ENCODE measurements at places on chromosomes 12 and 14.

- peak; percentile 59 for DNase-seq
These were observed 52.2 kb upstream of the SRP54 start for GRCh38 chr14:34930591-34931091.

GRCh38 chr12:26172539-26172938 lies 22.8 kb upstream of the SSPN start:
- DNase-seq = no peak

DNA sequence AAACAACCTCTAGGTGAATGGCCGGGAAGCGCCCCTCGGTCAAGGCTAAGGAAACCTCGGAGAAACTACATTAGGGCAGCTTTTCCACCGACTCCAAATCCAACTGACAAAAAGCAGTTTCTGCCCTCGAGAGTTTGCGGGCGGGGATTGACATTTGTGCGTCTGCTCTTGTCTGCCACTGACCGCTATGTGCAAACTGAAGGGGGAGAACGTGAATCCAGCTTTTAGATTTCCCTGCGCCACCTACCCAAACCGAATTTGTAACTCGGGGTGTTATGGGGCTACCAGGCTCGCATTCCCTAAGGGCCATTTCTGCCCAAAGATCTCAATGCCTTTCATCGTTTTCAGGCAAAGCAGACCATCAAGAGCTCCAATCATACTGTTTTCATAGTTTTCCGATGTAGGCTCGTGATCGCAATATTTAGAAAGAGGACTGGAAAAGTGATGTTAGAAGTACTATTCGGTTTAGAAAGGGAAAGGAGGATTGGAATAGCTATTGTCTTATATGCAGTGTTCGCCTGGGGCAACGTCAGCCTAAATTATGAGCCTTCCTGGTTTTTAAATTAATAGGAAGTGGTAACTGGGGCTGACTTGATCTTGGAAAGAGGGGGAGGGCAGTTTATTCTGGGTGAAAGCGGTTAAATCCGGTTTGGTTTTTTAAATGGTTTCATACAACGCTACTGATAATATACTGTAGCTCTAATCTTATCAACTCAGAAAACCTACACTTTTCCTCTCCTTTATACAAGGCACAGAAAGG lies 45.4 kb downstream of the BCAT1 start:
- peak; percentile 53 for DNase-seq

DNA sequence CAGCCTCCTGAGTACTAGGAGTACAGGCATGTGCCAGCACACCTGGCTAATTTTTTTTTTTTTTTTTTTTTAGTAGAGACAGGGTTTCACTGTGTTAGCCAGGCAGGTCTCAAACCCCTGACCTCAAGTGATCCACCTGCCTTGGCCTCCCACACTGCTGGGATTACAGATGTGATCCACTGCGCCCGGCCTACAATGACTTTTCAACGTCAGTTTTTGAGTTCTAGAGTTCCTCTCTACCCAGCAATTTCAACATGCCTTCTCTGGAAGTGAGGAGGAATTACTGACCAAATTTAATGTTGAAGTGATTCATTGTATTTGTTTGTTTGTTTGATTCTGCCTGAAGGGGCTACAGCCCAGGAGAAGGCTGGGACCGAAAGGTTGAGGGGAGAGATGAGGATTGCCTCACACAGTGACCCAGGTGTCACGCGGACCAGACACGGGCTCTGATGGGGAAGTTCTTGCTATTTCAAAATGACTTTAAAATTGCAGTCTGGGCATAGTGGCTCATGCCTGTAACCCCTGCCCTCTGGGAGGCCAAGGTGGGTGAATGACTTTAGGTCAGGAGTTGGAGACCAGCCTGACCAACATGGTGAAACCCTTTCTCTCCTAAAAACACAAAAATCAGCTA lies 8.6 kb upstream of the DENR start:
- no peak for DNase-seq

- DNase-seq = peak; percentile 25
These were observed 89.8 kb downstream of the ZFP36L1 start for GRCh38 chr14:68703093-68703492.

GRCh38 chr12:7072554-7072953 lies 12.0 kb downstream of the C1S start:
- DNase-seq = no peak

DNA sequence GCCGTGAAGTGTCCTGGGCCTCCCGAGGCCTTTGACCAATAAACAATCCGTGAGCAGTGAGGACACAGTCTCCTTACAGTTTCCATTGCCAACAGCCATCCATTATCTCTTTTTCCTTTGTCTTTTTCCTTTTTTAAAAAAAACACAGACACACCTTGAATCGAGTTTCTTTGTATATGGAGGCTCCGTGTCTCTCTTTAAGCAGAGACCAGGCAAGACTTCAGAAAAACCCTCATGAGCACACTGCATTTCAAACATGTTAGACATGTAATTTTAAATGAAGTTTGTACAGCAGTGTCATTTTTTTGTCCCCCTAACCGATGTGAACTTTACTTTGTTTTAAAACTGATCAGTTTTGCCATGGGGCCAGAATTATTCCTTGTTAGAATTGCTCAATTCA lies 111.1 kb downstream of the SPTSSA start:
- DNase-seq = no peak

DNA sequence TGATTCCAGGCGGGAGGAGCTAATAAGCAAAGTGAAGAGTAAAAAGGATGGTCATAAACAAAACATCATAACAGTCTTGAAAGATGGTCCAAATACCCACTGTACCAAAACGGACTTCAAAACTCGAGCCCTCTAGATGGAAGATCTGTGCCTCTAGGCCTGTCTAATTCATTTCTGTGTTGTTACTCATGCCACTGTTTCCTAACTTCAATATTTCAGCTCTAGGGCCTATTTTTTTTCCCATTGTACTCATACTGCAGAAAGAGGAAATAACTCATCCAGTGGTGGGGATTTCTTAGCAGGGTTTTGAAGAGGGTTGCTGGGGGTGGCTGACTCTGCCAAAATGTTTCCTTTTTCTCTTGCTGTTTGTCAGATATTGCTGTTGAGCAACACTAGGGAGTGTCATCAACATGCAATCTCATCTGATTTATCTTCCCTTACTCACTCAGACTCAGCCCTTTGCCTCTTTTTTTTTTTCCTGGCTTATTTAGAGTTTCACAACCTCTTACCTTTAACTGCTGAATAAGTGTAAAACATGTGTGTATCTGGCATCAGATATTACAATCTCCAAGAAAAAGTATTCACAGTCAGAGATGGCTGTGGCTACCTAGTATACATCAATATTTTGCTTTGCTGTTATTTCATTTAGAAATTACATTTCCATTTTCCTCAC lies 189.6 kb downstream of the DUSP6 start:
- DNase-seq = peak; percentile 91

- DNase-seq = no peak
These were observed 915.4 kb upstream of the TMEM132C start for GRCh38 chr12:127351481-127352010.

- DNase-seq = no peak
These were observed 44.0 kb upstream of the SINHCAF start for GRCh38 chr12:31369712-31370521.

- DNase-seq = peak; percentile 59
These were observed at the start of gene FLVCR2 for GRCh38 chr14:75578102-75578785. Gene FLVCR2 (plus strand): TSS chr14:75578620. CDS start chr14:75578973, 353 bp downstream.

- DNase-seq = no peak
These were observed 96.1 kb downstream of the IPO8 start for GRCh38 chr12:30599608-30600007.

GRCh38 chr12:47547077-47547476 lies 158.8 kb downstream of the RPAP3 start:
- no peak for DNase-seq

- no peak for DNase-seq
These were observed 12.0 kb upstream of the SERPINA3 start for GRCh38 chr14:94600148-94600545.

DNA sequence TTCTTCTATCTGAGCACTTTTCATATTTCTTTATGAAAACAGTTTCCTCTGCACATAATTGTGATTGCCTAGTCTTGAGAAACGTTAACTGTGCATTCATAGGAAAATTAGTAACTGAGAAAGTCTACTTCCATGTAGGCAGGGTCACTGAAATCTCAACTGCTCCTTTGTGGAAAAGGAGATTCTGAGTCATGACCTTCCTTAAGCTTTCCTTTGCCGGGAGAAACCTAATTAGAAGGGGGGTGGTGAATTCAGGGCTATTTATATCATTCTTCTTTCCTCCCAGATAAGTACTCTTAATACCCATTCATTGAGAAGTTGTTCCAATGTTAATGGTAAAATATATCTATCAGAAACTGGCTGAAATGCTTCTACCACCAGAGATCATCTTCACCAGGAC lies 751.0 kb upstream of the TMEM132C start:
- DNase-seq = no peak
